Naive thymus-derived CD8-positive, alpha-beta T cell (primary cell): ENCODE measurements at places on chromosomes 16 and 17.

DNA sequence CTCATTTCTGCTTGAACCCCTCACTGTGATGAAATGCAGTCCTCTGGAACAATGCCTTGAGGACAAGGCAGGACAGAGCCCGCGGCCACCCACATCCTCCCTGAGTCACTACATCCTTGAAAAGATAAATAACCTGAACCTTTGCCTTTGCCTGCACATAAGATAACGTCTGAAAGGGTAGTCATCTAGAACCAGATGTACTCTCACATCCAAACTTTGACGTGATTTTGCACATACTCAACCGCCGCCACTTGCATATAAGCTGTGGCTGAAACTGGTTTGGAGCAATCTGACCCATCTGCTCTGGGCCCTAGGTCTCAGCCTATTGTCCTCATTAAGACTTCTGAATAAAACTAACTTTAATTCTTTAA lies 252.1 kb downstream of the PHKB start:
- DNase-seq, result no peak

GRCh38 chr16:66150698-66151482 lies 215.6 kb upstream of the CDH5 start:
- DNase-seq, result peak; percentile 17

- DNase-seq, result no peak
Measured at GRCh38 chr16:70407811-70408274, 31.1 kb downstream of the ST3GAL2 start.

GRCh38 chr17:17414341-17414805 lies 62.4 kb upstream of the MED9 start:
- DNase-seq, result no peak

DNA sequence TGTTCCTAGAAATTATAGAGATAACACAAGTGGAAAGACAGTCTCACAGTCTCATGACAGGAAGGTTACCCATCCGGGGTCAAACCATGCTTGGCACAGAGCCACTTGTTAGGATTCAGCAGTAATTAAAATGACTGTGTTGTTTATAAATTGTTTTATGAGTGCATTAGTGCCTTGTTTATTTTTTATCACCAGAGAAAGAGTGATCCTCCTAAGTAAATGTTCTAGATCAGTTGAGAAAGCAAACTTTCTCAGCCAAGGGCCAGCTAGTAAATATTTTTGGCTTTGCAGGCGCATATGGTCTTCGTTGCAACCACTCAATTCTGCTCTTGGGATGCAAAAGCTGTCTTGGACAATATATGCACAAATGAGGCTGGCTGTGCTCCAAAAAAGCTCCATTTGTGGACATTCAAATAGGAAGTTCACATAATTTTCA lies 253.9 kb upstream of the CACNG5 start:
- DNase-seq, result no peak

DNA sequence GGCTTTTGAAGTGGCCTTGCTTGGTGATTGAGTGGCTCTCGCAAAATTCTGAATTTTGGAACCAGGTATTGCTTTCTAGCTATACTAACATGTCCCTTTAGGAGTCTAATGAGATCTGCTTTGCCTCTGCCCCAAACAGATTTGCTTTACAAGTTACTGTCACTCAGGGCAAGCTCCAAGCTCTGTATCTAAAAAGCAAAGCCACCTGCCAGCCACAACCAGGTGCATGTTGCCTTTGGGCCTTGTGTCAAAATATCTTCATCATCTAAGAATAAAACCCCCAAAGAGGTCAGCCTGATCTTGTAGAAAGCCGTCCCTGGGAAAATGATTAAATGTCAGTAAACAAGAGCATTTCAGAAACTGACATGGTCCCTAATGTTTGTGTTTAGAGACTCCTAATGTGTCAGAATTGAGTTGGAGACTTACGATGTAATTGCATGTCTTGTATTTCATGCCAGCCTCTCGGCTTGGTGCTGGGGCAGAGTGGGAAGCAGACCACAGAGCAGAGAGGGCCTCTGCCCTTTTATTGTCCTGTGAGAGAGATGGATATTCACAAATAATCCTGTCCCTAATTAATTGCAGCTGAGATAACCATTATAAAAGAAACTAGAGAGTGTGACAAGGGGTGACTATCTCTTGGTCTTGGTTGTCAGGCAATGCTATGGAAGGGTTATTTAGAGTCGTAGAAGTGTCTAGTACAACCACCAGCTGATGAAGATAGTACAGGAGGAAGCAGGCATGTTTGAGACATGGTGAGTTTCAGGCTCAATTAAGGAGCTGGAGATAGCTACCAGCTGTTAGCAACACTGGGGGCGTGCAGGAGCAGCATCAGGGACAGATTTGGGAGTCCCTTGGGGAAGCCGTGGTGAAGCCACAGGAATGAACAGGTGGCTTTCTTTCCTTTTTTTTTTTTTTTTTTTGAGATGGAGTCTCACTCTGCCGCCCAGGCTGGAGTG lies 90.7 kb downstream of the PITPNC1 start:
- DNase-seq, result no peak

- no peak for DNase-seq
Measured at GRCh38 chr16:66166490-66166889, 200.0 kb upstream of the CDH5 start.

DNA sequence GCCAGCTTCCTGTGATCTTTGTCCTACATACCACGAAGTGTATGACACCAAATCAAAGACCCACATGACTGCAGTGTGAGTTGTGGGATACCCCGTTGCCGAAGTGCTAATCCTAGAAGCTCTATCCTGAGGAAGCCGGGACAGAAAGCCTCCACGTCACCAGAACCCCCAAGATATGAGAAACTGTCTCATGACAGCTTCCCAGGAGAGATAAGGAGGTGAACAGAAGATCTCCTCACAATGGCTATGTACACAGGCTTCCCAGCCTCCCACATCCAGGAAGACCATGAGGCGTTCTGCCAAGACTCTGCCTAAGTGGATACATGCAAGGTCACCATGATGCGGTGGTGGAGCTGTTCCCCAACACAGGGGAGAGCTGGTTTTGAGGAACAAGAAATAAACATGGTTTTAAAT lies 37.1 kb downstream of the TRIM25 start:
- DNase-seq, result no peak

GRCh38 chr17:1412185-1413110 lies 12.4 kb upstream of the YWHAE start:
- no peak for DNase-seq
